ENCODE measurements at places on chromosomes 3 and 15.
A peak's percentile ranks its signal among the peaks of the same experiment; 100 is the strongest.

DNA sequence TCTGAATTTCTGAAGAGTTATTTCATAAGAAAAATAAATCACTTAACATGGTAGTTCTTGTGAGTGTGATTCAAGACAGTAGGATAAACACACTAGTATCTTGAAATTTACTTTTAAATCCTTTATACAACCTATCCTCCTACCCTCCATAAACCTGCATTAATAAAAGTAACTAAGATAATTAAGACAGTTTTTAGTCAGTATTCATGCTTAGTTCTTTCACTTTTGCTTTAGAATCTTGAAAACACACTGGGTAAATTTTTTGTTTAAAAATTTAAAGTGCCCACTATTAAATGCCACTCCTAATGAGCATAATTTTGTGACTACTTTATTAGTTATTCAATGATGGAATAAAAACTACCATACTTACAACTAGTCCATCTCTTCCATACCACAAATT is 28.8 kb downstream of the GOLIM4 start:
- no peak for DNase-seq

DNA sequence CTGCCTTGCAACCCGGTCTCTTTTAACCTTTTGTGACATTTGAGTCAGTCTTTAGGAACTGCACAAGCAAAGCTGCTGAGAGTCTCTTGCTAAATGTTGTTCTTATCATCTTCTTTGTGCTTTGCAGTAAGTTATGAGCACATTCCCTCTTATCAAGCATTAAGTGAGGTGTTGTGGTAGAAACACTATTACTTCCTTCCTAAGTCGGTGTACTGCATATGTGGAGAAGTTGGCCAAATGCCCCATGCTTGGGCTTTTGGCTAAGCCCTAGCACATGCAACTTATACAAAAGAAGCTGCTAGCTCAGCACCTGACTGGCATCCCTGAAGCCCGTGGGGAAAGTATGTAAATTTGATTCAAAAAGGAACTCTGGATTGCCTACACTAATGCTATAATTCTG is 136.5 kb upstream of the RBMS3 start:
- DNase-seq, result peak; percentile 11

DNA sequence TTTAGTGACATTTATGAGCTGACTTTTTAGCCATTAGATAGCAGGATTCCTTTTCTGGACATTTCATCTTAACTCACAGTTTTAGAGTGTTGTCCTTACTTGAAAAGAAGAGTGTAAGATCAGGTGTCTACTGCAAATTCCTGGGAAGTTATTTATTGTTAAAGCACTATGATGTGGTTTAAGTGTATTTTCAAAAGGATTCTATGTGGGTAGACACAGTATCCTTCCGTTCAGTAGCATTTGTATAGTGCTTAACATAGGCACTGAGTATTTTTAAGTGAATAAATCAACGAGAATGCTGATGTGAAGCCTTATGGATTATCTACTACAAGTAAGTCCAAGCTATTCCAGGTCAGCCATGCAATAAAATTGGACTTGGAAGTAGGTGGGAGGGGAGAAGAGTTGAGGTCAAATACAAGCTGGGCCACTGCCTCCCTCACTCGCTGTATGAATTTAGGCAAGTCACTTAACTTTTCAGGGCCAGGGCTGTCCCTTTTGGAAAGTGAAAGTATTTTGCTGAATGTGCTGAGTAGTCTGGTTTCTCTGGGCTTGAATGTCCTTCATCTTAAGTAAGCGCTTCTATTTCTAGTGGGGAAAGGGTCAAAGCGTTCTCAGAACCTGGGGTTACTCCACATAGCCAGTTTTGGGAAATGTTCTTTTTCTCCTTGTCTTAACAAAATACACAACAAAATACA is 48.6 kb downstream of the GAP43 start:
- no peak for DNase-seq

- DNase-seq, result no peak
Measured at GRCh38 chr3:143961342-143961741, 10.3 kb upstream of the DIPK2A start.

- DNase-seq, result no peak
Measured at GRCh38 chr15:62054979-62055378, 5.3 kb downstream of the VPS13C start.

GRCh38 chr15:41819455-41820050 is 8.3 kb upstream of the JMJD7 start:
- no peak for DNase-seq

- no peak for DNase-seq
Measured at GRCh38 chr3:190352861-190353457, 30.7 kb upstream of the CLDN1 start.

DNA sequence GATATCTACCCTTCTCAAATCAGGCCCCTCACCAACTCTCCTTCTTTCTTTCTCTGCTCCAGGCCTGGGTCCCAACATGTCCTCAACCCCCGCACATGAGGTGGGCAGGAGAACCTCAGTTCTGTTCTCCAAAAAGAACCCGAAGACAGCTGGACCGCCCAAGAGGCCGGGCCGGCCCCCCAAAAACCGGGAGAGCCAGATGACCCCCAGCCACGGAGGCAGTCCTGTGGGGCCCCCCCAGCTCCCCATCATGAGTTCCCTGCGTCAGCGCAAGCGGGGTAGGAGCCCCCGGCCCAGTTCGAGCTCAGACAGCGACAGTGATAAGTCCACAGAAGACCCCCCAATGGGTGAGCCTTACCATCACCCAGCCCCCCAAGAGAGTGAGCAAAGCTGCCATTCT is 5.6 kb upstream of the OGG1 start:
- no peak for DNase-seq

GRCh38 chr15:85947936-85948335 is 131.7 kb upstream of the AGBL1 start:
- DNase-seq, result no peak

- DNase-seq, result no peak
Measured at GRCh38 chr3:160023476-160023875, 34.8 kb downstream of the IL12A start.

- DNase-seq, result no peak
Measured at GRCh38 chr15:40054855-40055575, 16.0 kb upstream of the SRP14 start.

GRCh38 chr15:95446854-95447253 is 883.6 kb upstream of the NR2F2 start:
- peak; percentile 94 for DNase-seq

DNA sequence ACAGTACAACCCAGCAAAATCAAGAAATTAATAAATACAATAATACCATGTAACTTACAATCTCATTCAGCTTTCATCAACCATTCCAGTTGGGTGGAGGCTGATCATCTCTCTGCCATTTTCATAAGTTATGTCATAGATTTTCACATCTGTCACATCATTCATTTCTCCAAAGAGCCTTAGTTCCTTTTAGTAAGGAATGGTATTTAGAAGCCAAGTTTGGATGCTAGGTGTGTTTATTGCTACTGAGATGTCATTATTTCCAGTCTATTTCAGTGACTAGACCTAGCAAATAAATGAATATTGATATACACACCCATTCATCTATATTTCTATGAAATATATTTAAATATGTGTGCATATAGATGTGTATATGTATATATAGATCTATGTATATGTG is 2.7 kb upstream of the UBL7 start:
- no peak for DNase-seq

DNA sequence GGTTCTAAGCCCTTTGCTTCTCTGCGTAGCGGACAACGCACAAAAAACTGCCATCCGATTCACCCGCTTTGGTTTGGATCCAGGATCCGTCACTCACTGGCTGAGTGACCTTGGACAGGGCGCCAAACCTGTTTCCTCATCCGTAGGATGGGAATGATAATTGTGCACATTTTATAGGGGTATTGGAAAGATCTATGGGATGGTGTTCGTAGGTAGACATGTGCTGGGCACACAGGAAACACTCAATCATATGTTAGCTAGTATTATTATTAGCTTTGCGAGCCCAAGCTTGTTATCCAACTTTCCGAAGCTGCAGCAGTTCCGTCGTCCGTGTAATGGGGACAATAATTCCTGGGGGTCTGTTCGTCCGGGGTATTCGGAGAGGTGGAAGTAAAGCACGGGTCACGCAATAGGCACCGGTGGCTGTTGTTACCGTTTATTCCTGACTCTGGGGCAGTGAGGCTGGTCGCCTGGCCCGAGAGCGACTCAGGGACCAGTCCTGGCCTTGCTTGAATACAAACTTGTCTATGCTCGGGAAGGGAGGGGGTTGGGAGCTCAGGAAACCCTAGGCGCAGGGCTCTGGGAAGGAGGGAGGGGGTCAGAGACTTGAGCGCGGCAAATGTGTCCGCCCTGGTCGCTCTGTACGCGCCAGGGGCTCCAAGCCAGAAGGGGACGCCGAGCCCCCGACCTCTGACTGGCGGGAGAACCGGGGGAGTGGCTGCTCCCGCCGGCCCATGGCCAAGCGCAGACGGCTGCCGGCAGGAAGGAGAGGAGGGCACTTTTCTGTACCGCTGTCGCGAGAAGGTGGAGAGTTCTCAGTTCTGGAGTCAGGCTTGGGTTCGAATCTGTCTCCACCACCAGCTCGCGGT is 1.3 kb downstream of the SPSB4 start:
- DNase-seq, result no peak

GRCh38 chr3:126961791-126962461 is 21.0 kb upstream of the PLXNA1 start:
- DNase-seq, result no peak

GRCh38 chr3:45704301-45704943 is 15.2 kb downstream of the SACM1L start:
- DNase-seq, result no peak

DNA sequence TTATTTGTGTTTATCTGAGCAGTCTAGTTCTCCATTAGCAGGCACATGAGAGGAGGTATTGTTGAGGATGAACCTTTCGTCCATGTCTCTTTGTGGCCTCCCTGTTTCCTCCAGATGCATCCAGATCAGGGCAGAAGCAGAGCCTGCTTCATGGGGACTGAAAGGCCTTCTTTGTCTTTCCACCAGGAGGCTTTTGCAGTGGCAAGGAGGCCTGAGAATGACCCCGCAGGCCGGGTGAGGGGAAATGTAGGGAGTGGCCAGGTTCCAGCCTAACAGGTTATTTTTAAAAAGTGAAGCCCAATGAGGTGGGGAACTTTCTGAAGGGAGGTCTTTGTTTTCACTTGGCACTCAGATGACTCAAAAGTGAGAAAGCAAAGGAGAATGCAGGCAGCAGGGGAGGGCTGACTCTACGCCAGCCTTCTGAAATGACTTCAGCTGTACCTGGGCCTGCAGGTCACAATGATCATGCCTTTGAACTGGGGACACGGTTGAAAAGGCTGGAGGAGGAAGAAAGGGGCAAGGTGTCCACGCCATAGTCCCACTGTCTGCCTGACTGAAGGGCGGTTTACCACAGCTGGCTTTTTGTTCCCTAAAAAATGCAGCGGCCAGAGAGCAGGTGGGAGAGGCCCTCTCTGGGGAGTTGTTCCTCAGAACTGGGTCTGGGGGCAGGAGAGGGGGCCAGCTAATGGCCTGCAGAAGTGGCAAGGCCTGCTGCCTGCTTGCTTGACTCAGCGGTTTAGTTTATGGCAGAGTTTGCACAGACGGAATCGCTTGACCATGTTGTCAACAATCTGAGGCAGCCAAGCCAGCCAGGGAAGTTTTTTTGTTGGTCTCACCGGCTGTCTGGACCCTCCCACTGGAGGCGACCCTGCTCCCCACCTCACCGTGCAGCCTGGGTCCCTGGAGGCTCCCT is 28.7 kb downstream of the CMTM7 start:
- DNase-seq, result no peak

DNA sequence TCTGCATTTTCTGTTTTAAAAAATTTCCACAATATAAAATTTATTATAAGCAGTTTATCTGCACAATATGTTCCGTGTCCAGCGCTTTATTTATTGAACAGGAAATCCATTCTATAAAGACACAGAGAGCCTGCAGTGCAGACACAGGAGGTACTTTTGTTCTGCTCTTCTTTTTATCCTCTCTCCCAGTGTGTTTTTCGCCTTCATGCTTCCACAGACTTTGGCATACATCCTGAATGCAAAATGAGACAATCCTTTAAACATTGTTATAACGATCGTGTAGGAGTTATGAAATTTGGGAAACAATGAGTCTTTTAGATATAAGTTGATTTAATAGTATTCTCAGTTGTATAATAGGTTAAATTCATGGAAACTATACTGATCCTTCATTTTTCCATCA is 749.2 kb downstream of the NAALADL2 start:
- no peak for DNase-seq

DNA sequence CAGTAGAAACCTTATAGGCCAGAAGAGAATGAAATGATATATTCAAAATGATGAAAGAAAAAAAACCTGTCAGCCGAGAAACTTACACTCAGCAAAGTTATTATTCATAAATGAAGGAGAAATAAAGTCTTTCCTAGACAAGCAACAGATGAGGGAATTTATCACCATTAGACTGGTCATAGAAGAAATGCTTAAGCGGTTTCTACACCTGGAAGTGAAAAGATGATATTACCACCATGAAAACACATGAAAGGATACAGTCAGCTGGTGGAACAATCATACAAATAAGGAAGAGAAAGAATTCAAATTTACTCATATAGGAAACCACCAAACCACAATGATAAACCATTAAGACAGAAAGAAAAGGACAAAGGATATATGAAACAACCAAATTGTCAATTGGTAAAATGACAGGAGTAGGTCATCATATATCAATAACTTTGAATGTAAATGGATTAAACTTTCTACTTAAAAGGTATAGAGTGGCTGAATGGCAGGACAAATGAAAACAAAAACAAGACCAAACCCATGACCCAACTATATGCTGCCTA is 29.9 kb upstream of the PRR23C start:
- no peak for DNase-seq

DNA sequence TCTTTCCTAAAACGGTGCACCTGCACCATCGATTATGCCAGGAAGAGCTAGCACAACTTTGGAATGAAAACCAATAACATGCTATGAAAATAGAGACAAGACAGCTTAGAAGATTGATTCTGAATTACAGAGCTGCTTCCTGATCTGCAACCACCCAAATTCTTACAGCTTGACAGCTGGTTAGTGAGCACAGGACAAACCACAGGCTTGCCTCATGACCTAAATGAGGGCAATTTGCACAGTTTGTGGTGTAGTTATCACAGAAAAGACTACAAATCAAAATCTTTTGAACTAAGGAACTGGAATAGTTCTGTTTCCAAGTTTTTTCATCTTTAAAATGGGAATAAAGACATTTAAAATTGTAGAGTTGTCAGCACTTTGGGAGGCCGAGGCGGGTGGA is 533.5 kb downstream of the NAALADL2 start:
- no peak for DNase-seq

- no peak for DNase-seq
Measured at GRCh38 chr3:107512108-107512507, 10.7 kb upstream of the BBX start.

DNA sequence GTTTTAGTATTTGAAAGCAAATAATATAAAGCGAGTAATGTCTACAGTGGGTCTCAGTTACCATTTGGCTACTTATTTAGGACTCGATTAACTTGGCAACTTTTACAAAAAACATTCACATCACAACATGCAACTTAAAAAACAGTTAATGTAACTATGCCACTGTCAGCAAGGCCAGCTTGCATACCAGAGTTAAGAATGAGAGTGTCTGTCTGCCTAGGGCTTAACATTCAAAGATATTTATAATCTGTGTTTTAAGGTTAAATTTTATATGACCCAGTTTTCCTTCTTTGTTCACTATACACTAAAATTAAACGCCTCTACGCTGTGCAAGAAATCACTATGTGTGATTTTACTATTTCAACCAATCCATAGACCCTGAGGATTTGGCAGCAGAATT is 5.2 kb upstream of the CDAN1 start:
- DNase-seq, result no peak

Data from AML-193 (cell line).